PC-9 (cell line): ENCODE measurements at places on chromosomes 3 and 15. TPM values are rescaled to one million over a fixed set of nuclear protein-coding genes. Genes with fewer than 3 reads are reported as not detected.

The PLIN1 gene
- total RNA-seq = 1.0 and 1.3 TPM in 2 replicates

The SH3GL3 gene
- 0.22 TPM in 1 of 2 replicates, not detected in the other for total RNA-seq

The CEMIP gene
- total RNA-seq = 0.58 and 0.61 TPM in 2 replicates

DNA sequence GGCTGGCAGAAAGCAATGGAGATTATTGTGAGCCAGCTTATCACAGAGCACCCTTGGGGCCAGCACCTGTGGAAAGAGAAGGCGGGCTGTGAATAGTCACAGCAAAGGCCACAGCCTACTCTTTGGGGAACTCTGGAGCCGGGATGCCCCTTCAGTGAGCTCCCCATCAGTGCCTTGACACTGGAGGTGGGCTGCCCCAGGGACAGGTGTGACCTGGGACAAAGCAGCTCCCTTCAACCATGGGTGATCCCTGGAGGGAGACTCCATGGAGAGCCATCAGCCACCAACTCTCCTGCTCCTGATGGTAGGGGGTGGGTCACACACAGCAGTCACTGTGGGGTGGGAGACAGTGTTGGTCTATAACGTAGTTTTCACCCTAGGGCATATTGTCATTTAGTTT is 5.8 kb downstream of the TTC21A start:
- no peak for DNase-seq

- no peak for DNase-seq
Measured at GRCh38 chr3:136444581-136444980, 194.4 kb downstream of the PCCB start.

DNA sequence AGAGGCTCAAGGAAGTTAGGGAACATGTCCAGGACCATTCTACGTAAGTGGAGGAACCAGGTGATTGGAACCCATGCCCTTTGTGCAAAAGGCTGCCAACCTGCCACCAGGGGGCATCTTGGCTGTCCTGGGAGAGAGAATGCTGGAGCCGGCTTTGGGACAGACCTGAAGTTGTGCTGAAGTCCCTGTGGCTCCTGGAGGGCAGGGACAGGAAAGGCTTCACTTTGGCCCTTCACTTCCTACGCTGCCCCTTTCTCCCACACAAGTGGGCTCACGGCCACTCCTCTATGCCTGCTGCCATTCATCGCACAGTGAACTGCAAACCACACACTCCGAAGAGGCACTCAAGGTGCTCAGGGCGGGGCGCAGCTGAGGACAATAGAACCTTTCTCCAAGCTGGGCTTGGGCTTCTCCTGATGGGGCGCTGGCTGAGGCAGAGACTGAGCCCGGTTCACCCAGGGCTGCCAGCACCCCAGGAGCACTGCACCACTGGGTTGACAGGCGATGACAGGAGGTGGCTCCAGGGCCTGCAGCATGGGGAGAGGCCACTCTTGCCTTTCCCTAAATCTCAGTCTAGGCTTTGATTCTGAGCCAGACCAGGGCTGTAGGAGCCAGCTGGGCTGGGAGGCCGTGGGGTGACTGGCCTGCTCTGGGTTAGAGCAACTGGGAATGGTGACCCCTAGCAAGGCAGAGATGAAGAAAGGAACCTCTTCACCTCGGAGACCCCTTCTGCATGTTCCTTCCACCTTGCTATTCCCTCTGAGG is 8.4 kb downstream of the SHF start:
- no peak for DNase-seq

DNA sequence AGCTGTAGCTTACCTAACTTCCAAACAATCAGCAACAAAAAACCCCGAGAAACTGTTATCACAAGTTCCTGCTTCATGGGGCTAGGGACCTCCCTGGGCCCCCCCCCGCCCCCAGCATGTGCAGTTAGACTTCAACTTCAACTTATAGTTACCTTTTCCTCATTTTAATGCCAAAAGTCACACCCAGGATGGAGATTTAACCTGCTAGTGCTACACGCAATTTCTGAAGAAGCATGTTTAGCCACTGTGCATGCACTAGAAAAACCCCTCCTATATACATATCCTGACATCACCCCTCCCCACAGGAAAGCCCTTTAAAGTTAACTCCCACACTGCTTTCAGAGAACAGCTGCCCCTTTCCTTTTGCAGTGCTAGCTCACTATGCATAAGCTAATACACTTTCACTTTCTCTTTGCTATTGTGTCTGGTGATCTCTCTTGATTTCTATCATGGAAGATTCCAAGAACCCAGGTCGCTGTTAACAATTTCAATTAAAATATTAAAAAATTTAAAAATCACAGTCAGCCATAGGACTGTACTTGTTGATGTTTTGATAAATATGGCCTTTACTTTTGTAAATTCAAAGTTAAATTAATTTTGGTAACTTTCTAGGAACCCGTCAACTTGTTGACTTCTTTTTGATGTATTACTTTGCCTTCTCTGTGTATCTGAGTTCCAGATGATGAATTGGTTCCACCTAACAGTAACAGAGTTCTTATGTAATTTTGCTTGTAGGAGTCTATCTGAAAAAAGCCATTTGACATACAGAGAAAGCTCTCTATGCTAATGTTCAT is 75.2 kb upstream of the ACAD9 start:
- no peak for DNase-seq

- DNase-seq = no peak
Measured at GRCh38 chr3:150829408-150829807, 66.4 kb upstream of the SIAH2 start.

DNA sequence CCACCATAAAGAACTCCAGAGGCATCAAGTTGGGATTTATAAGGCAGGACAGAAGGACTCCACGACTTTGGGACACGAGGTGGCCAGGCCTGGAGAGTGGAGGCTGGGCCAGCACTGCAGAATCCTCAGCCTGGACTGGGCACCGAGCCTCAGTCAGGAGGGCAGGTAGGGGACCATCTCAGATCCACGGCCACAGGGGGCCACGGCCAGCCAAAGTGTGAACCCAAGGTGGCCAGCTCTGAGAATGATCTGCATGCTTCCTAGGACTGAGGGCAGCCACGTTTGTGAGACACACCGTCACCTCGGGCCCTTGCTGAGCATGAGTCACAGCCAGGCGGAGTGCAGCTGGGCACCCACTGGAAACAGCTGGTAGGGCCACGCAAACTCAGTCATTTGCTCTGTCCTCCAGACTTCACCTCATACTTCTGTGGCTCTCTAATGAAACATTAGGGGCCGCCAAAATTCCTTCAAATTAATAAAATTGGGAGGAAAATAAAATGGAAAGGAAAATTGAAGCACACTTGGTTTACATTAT is 65.8 kb downstream of the CTNNB1 start:
- no peak for DNase-seq

- DNase-seq = no peak
Measured at GRCh38 chr3:134904776-134905646, 110.0 kb downstream of the EPHB1 start.

- DNase-seq = no peak
Measured at GRCh38 chr3:133023362-133023761, 14.8 kb upstream of the TMEM108 start.

DNA sequence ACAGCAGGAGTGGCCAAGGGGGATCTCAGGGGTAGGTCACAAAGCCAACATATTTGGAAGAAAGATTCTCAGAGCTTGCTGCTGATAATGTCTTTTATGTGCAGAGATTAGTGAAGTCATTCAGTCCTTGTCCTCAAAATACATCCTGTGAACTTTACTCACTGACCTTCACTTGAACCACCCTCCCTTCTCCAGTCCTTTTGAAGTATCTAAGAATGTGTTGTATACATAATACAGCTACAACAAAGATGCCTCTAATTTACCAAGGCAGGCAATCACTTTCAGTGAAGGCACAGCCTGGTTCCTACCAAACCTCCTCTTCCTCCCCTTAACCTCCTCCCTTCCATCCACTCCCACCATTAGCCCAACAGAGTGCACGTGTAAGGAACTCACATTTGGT is 38.3 kb downstream of the ETV5 start:
- no peak for DNase-seq

DNA sequence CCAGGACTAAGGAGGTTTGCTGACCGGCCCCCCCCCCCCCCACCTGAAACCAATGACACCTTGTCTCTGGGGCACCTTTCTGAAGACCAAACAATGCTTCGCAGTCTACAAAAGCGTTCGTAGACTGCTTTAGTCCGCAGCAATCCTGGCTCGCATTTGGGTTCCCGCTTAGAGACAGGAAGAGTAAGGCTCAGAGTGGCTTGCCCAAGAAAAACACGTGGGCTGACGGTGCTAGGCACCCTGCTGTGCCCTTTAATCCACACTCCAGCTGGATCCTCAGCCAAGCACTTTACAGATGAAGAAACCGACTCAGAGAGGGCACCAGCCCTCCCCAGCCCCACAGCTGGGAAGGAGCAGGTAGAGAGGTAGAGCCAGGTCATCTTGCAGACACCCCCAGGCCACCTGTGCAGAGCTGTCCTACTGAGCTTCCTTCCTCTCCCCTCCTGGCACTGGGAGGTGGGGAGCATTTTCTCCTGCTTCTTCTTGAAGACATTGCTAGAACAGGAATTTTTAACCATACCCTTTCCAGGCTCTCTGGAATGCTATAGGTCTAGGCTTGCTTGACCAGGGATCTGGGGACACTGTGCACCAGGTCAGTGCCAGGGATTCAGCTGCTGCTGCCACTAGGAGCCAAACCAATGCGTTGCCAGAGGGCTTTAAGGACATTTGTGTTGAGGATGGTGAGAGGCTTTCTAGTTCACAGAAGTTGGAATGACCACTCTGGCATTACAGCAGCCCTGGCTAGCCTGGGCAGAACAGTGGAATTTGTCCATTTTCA is 1.0 kb upstream of the KLF15 start:
- no peak for DNase-seq

DNA sequence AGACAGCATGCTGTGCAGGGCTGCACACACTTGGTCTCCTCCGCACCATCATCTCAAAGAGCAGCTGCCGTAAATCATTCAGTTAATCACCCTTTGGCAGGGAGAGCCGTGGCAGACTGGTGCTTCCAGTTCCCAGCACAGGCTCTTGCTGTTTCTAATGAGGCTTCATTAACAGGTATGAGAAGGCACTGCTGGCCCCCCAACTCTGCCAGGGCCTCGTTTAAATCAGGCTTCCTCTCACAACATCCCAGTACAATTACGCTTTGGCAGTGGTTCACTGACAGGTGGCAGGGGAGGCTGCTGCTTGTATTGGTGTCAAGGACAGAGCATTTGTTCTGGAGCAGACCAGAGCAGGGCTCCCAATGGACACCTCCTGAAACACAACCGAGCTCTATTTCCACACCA is 77.1 kb downstream of the BFSP2 start:
- DNase-seq = no peak

DNA sequence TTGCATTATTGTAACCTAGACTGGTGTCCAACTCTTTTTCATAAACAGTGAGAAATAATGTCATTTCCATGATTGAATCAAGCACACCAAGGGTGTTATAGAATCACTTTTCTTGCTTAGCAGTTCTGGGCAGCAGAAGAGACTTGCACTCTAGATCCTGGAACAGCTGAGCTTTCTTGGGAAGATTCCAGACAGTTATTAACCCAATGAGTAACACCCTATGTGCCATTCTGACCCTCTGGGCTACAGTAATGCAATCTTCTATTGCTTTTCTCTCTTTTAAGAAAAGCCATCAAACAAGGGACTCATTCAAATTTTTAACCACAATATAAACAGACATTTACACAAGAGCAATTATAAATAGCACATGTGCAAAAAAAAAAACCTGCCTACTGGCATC is 39.3 kb upstream of the USP3 start:
- DNase-seq = no peak

DNA sequence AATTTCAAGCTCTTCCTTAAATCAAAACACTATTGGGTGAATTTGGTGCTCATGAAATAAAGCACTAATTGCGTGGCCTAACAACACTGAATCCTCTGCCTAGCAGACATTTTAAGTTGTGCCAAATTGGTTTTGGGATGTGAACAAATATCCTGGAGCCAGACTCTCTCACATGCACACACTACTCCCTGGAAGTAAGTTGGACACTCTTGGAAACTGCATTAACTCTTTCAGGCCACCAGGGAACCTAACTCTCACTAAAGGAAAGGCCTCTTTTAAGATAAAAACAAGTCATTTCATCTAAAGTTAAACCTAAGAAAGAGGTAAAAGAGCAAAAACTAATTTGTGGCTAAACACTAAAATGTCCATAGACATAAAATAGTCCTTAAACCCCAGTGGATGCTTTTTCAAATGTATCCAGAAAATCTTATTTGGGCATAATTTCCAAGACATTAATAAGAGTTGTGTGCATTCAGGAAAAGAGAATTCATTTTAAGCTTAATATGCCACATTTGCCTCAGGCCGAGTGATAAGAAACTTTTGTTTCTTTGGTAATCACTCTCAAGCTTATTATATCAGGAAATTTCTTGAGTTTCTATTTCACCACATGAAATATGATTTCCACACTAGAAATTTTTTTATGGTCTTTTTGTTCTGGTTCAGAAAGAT is 61.8 kb downstream of the ZBTB20 start:
- no peak for DNase-seq

DNA sequence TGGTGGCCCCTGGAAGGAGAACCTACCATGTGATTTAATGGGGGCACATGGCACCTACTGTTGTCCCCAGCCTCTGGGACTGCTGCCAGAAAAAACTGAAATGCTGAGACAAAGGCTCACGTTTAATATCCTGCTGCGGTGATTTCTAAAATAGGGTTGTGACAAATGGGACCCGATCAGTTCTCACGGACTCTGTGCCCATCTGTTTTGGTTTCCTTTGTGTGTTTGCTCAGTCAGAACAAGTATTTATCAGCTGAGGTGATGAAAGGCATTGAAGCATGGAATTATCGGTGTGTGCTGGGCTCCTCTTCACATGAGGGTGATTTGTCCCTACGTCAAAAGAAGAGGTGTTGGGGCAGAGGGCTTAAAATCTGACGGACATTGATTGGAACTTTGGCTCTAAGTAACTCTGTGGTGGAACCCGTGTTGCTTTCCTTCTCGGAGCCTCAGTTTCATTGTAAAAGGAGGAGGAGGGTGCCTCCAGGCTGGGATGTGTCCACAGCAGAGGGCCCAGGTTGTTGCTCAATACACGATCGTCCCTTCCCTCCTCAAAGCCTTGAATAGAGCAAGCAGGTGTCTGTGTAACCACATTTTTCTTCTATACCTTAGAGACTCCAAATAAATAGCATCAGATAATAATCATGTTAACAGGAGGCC is 283.3 kb upstream of the RGMA start:
- no peak for DNase-seq
